ENCODE measurements at places on chromosomes 3 and 15.

DNA sequence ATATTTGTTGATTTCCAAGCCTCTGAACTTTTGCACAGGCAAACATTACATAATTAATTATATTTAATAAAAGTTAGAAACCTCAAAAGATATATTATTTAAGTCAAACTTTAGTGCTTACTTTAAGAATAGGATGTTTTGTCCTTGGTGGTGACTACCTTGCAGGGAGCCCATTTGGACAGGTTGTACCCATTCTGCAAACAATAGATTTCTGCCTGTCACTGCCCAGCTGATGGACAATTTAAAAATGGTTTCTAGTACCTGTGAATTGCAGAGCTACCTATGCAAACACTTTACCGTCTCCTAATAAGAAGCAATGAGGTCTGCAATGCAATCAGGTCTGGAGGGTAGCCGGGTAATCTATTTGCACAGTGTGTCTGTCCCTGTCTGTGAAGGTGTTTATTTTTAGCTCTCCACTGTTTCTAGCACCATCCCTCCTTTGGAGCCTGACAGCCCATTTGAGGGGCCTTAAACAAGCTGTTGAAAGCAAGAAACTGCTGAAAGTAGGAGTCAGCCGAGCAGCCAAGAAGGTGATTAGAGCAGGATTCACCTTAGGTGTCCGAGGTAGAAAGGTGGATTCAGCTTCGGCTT is 556.2 kb upstream of the CFAP20DC start:
- DNase-seq = no peak

GRCh38 chr3:81445712-81446111 is 315.7 kb downstream of the GBE1 start:
- DNase-seq = no peak

- DNase-seq = no peak
These were observed 60.5 kb upstream of the KY start for GRCh38 chr3:134711284-134711683.

- DNase-seq = no peak
These were observed 85.7 kb downstream of the CRYGS start for GRCh38 chr3:186458306-186459107.

DNA sequence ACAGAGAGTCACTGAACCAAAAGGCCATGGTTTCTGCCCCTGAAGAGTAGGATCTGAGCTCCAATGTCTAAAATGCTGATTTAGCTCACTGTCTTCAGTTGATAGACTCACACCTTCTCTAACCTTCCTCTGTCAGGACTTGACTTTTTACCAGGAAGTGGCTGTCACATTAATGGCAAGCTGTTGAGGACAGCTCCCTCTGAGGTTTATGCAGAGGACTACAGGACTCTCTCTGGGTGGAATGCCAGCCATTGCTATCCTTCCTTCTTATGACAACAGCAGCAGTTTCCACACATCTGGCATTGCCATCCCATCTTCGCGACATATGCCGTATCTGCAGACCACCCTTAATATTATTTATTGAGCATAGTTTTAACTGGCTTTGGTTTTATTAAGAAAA is 103.8 kb upstream of the PRICKLE2 start:
- no peak for DNase-seq
